ENCODE measurements at places on chromosomes 1 and 21. TPM values are rescaled to one million over a fixed set of nuclear protein-coding genes. Genes with fewer than 3 reads are reported as not detected.

CD52 gene
- total RNA-seq, result not detected

VWA1 gene
- total RNA-seq, result 1.6 TPM

YRDC gene
- total RNA-seq, result 21.4 TPM

DMBX1 gene
- total RNA-seq, result not detected

GNAT2 gene
- total RNA-seq, result not detected

SYCP1 gene
- total RNA-seq, result not detected

PYHIN1 gene
- total RNA-seq, result not detected

FCRL3 gene
- total RNA-seq, result not detected

LIPI gene
- total RNA-seq, result not detected

FOXD3 gene
- total RNA-seq, result not detected

KRTAP10-5 gene
- not detected for total RNA-seq

CTTNBP2NL gene
- total RNA-seq, result 25.5 TPM

CYP4Z1 gene
- total RNA-seq, result not detected

OPTC gene
- not detected for total RNA-seq

OLIG2 gene
- not detected for total RNA-seq

SPRR1B gene
- total RNA-seq, result not detected

AQP10 gene
- total RNA-seq, result under 0.01 TPM

TRIM67 gene
- not detected for total RNA-seq

IL22RA1 gene
- total RNA-seq, result not detected

SMCP gene
- total RNA-seq, result not detected

JUN gene
- total RNA-seq, result 114 TPM

ELAPOR1 gene
- 0.32 TPM for total RNA-seq

CHIA gene
- total RNA-seq, result not detected

MAN1A2 gene
- total RNA-seq, result 65.6 TPM

KRTAP26-1 gene
- total RNA-seq, result not detected

ADGRL2 gene
- total RNA-seq, result 50.0 TPM

S100A8 gene
- not detected for total RNA-seq

TDRD5 gene
- total RNA-seq, result not detected

PCNX2 gene
- 13.1 TPM for total RNA-seq

SPOCD1 gene
- total RNA-seq, result 19.8 TPM

GJB5 gene
- not detected for total RNA-seq

NTNG1 gene
- 0.15 TPM for total RNA-seq

TPTE gene
- not detected for total RNA-seq

LAX1 gene
- total RNA-seq, result under 0.01 TPM

BMP8B gene
- 0.15 TPM for total RNA-seq

WDR64 gene
- not detected for total RNA-seq

AZIN2 gene
- 1.9 TPM for total RNA-seq

FAM167B gene
- 3.6 TPM for total RNA-seq

CAMK2N1 gene
- total RNA-seq, result 0.97 TPM

COL24A1 gene
- under 0.01 TPM for total RNA-seq

C1orf21 gene
- 7.9 TPM for total RNA-seq

USH2A gene
- not detected for total RNA-seq

OXCT2 gene
- total RNA-seq, result 1.8 TPM

FCRL1 gene
- total RNA-seq, result not detected

MTARC1 gene
- total RNA-seq, result 1.3 TPM

AUNIP gene
- total RNA-seq, result 5.5 TPM

SLC6A17 gene
- total RNA-seq, result not detected

ANGPTL3 gene
- total RNA-seq, result not detected

PGLYRP4 gene
- not detected for total RNA-seq

RAD54L gene
- 8.4 TPM for total RNA-seq

PROK1 gene
- not detected for total RNA-seq

AMY1B gene
- not detected for total RNA-seq

Measured in epithelial cell of umbilical artery (primary cell).